ENCODE measurements at places on chromosomes 16 and 17. TPM values are rescaled to one million over a fixed set of nuclear protein-coding genes. Genes with fewer than 3 reads are reported as not detected.
A peak's percentile ranks its signal among the peaks of the same experiment; 100 is the strongest.

DNA sequence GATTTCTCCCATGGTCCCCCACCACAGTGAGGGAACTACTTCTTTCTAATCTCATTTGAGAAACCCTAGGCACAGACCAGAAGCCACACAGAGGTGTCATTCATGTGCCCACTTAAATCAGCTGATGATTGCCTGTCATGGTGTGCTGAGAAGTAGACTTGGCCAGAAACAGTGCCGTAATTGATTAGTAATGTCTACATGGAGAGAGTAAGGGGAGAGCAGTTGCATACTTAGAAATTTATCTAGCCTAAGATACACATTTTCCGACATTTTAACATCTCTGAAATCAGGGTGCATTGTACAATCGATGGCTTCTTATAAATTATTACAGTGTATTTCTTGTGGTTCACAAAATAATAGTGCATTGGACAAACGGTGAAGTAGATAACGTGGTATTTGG, 271.8 kb downstream of the IRF8 start:
- no peak overlapping the region for H3K27ac ChIP-seq
- no peak overlapping the region for H3K4me3 ChIP-seq
- peaks cover 42% of the 10 kb centered on the region for H3K27me3 ChIP-seq
- no peaks in the 10 kb centered on the region for H3K36me3 ChIP-seq
- DNase-seq: no peak
- no peaks in the 10 kb centered on the region for H3K4me1 ChIP-seq

DNA sequence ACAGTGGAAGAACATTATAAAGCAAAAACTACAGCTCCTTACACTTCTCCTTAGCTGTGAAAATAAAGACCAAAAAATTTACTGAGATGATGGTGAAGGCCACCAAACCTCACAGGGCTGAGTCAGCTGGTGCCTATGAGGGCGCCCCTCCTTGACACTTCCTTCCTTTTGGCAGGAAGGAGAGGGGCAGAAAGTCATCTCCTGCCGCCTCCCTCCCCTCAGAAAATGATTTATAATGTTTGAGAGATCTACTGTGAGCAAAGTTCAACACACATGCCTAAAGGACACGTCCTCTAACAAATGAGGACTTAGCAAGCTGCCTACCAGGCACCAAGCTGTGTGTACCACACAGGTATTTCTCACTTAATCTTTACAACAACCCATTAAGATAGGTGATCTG, 245.7 kb downstream of the PRKCA start:
- H3K4me3 ChIP-seq: peak overlapping the region; percentile 16
- no peaks in the 10 kb centered on the region for H3K27me3 ChIP-seq
- peaks cover 8% of the 10 kb centered on the region for H3K36me3 ChIP-seq
- H3K27ac ChIP-seq: peak overlapping the region; percentile 55
- H3K4me1 ChIP-seq: peaks cover 58% of the 10 kb centered on the region

DNA sequence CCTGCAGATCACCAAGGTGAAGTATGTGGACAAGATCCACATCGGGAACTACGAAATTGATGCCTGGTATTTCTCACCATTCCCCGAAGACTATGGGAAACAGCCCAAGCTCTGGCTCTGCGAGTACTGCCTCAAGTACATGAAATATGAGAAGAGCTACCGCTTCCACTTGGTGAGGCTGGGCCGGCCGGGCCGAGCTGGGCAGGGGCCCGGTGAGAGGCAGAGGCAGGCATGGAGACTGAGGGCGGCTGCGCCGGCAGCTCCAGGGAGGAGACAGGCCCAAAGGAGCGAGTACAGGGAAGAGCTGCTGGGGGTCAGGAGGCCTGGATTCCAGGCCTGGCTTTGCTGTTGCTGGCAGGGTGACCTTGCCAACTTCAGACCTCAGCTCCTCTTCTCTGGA, 8.3 kb downstream of the PRSS8 start:
- H3K36me3 ChIP-seq: no peaks in the 10 kb centered on the region
- no peak for DNase-seq
- H3K27ac ChIP-seq: no peak overlapping the region

DNA sequence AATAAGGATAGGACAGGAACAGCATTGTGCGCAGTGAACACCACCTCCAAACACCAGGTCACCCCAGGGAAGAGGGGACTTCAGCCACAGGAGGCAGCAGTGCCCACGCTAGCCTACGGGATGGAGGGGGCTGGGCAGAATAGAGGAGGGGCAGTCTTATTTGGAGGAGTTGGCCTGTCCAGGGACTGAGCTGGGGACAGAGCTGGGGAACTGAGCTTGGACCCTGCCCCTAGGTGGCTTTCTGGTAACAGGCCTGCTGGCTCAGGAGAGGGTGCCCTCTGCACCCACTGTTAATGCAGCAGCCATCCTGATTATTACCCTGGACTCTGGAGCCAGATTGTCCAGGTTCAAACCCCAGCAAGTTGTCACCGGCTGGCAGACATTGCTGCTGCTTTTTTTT, 9.3 kb downstream of the CCDC102A start:
- DNase-seq: no peak
- H3K36me3 ChIP-seq: no peaks in the 10 kb centered on the region
- H3K4me3 ChIP-seq: no peak overlapping the region
- no peaks in the 10 kb centered on the region for H3K27me3 ChIP-seq
- H3K27ac ChIP-seq: no peak overlapping the region

- H3K27ac ChIP-seq: no peak overlapping the region
- no peak overlapping the region for H3K4me3 ChIP-seq
- peaks cover 14% of the 10 kb centered on the region for H3K4me1 ChIP-seq
These were observed 16.1 kb downstream of the ITGB4 start for GRCh38 chr17:75737133-75737962.

DNA sequence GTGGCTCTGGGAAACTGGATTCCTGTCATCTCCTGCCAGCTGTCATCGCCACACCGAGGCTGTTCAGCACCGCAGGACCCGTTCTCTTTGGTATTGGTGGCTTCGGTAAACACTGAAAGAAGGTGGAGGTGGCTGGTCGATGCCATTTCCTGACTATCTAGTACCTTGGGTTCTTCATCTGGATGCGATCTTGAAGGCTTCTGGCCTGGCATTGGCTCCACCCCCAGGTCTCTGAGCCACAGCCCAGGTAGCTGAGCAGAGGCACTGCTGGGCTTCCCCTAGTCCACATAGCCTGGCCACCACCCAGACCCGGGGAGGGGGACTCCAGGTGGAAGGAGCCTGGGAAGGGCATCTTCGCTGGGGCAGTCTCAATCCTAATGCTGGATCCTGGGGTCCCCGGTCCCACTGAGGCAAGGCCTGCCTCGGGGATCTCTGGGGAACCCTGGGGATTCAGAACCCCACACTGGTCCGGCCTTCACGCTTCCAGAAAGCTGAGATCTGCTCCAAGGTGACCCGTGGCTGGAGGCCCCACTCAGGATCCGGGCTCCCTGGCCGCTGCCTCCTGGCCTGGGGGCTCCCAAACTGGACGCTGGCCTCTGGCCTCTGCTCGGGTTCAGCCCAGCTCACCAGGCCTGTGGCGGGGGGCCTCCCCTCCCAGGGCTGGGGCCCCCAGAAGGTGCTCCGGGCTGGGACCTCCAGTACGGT, 1.8 kb downstream of the C16orf54 start:
- H3K4me3 ChIP-seq: peak overlapping the region; percentile 95
- H3K4me1 ChIP-seq: peaks cover 74% of the 10 kb centered on the region
- DNase-seq: peak; percentile 52
- H3K27ac ChIP-seq: peak overlapping the region; percentile 63
- peaks cover 9% of the 10 kb centered on the region for H3K36me3 ChIP-seq

DNA sequence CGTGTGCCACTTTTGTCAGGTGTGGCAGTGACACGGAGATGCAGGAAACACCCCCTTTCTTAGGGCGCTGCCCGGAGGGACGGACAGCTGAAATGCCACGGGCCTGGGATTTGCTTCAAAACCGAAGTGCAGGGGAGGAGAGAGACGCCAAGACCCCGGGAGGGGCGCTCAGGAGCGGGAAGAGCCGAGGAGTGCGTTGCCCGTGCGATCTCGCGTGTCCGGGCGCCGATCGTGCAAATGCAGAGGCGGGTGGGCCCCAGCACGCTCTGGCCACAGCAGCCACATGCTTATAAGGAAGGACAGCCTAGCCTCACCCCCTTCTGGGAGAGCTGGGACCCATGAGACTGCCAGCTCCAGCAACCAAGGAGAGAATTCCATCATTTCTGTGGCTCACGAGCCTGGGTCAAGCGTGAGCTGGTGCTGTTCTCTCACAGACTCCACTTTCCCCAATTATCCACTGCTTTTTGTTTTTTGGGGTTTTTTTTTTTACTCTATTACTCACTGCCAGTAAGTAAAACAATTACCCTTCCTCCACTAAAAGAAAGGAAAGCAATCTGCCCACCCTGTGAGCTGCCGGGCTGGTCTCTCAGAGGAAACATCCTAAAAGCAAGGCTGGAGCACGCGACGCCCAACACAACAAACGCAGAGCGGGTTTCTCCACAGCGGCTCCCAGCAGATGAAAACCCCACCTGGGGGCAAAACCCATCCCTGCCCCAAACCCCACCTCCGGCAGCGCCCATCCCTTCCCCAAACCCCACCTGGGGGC, 27.2 kb upstream of the C16orf95 start:
- no peak overlapping the region for H3K27ac ChIP-seq
- H3K4me3 ChIP-seq: peak overlapping the region; percentile 65
- no peaks in the 10 kb centered on the region for H3K27me3 ChIP-seq
- H3K4me1 ChIP-seq: peaks cover 12% of the 10 kb centered on the region
- DNase-seq: no peak
- no peaks in the 10 kb centered on the region for H3K36me3 ChIP-seq

- peaks cover 3% of the 10 kb centered on the region for H3K36me3 ChIP-seq
- DNase-seq: no peak
- no peak overlapping the region for H3K27ac ChIP-seq
- H3K4me1 ChIP-seq: no peaks in the 10 kb centered on the region
These were observed 98.0 kb downstream of the KPNA2 start for GRCh38 chr17:68133346-68134045.

DNA sequence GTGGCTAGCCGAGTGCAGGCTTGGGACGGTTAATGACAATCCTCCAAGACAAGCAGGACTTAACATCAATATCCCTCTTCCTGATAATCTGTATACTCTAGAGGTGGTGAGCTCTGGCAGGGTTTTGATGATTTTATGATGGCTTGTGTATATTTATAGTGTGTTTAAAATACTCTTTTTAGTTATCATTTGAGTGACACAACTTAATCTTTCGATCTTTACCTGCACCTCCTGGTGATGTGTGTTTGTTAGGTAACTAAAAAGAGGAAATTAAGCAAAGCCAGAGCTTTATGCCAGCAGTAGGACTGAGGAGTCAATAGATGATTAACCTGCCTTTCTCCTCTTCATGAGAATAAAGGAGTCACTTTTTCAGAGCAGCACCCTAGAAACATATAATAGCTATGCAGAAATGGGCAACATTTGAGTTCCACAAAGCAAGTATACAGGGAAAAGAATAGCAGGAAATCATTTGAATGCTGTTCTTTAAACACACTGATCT, 210.5 kb downstream of the IRX3 start:
- DNase-seq: no peak
- H3K27me3 ChIP-seq: no peaks in the 10 kb centered on the region
- peaks cover 4% of the 10 kb centered on the region for H3K4me1 ChIP-seq
- no peak overlapping the region for H3K4me3 ChIP-seq
- H3K36me3 ChIP-seq: no peaks in the 10 kb centered on the region
- no peak overlapping the region for H3K27ac ChIP-seq

DNA sequence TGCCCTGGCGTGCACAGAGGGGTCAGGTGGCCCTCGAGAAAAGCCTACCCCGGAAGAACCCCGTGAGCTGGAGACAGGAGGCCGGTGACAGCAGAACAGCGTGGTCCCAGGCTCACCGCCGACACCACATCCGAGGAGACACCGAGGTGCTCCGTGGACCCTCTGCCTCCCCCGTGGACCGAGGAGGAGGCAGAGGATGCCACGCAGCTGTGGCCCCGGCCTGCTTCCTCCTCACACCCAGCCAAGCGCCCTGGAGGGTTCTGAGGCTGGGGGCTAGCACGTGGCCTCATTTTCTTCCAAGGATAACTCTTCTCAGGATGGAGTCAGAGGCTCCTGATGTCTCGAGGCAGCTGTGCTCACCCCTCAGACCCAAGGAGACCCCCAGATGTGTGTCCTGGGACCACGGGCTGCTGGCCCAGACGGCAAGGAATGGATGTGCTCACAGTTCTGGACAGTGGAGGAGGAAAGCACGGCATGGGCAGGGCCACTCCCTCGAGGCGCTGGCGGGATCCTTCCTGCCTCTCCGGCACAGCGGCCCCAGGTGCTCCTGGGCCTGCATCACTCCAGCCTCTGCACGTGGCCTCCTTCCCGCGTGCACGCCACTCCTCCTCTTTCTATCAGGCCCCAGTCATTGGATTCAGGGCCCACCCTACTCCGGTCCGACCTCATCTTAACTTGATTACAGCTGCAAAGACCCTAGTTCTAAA, 4.4 kb upstream of the PVALEF start:
- H3K4me3 ChIP-seq: no peak overlapping the region
- H3K27ac ChIP-seq: no peak overlapping the region
- H3K4me1 ChIP-seq: no peaks in the 10 kb centered on the region
- H3K27me3 ChIP-seq: peaks cover 8% of the 10 kb centered on the region
- no peaks in the 10 kb centered on the region for H3K36me3 ChIP-seq
- DNase-seq: no peak

GRCh38 chr16:67822511-67822910, 15.8 kb downstream of the TSNAXIP1 start:
- no peaks in the 10 kb centered on the region for H3K27me3 ChIP-seq
- H3K27ac ChIP-seq: no peak overlapping the region
- DNase-seq: no peak
- no peak overlapping the region for H3K4me3 ChIP-seq

DNA sequence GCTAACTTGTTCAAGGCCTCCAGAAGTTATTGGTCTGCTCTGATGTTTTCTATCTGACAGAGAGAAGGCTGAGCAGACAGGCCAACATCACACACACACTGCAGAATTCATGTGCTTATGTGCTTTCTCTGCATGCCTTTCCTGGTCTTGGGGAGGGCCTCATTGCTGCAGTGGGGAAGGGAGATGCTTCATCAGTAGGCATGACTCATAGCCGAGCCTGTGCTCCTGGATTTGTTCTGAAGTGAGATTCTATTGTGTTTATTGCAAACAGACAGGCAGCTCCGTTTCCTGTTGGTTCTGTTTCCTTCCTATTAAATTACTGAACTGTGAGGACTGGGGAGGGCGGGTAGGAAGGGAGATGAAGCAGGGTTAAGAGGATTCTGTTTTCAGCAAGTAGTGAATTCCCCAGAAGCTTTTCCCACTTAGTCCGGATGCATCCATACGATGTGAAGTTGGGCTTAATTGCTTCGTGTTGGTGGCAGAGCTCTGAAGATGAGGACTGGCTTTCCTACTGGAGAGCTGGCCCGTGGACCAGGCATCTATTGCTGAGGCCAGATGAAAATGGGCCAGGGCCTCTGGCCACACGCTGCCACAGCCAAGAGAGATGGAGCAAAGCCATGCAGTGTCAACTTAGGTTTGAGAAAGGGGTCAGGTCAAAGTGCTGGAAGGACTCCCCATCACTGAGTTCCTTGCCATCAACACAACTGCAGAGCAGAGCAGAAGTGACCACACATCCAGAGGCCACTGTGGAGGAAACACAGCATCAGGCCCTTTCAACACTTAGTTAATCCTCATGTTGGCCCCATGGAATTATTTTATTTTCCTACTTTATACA, 179.3 kb downstream of the UTP18 start:
- no peaks in the 10 kb centered on the region for H3K27me3 ChIP-seq
- DNase-seq: no peak
- H3K36me3 ChIP-seq: peaks cover 2% of the 10 kb centered on the region
- H3K4me1 ChIP-seq: peaks cover 19% of the 10 kb centered on the region
- no peak overlapping the region for H3K4me3 ChIP-seq

GRCh38 chr17:8126491-8127066, 2.7 kb upstream of the HES7 start:
- peaks cover 25% of the 10 kb centered on the region for H3K27me3 ChIP-seq
- peak overlapping the region; percentile 89 for H3K4me3 ChIP-seq
- peaks cover 46% of the 10 kb centered on the region for H3K4me1 ChIP-seq
- DNase-seq: peak; percentile 67
- H3K27ac ChIP-seq: peak overlapping the region; percentile 84
- peaks cover 3% of the 10 kb centered on the region for H3K36me3 ChIP-seq

Gene HIC1
- 11.7 TPM for total RNA-seq

Gene SALL1
- total RNA-seq: not detected

Gene CLEC18B
- 2.1 TPM for total RNA-seq

Gene ABCC12
- not detected for total RNA-seq

Gene SYCE1L
- total RNA-seq: 4.3 TPM

Data from activated T-cell treated with anti-CD3 and anti-CD28 coated beads, Interleukin-2, amount 50 U/mL, for 72 hours (primary cell).